ENCODE measurements at places on chromosomes 6 and 20.

GRCh38 chr6:138289739-138290138 lies 71.4 kb upstream of the PBOV1 start:
- DNase-seq = no peak

- no peak for DNase-seq
These were observed 20.0 kb downstream of the FAM209B start for GRCh38 chr20:56552911-56553629.

- DNase-seq = no peak
These were observed 93.1 kb downstream of the RNF182 start for GRCh38 chr6:14017626-14018475.

GRCh38 chr6:118649918-118650581 lies 1.3 kb downstream of the CEP85L start:
- no peak for DNase-seq

- no peak for DNase-seq
These were observed 23.8 kb upstream of the TNFAIP3 start for GRCh38 chr6:137843211-137843610.

DNA sequence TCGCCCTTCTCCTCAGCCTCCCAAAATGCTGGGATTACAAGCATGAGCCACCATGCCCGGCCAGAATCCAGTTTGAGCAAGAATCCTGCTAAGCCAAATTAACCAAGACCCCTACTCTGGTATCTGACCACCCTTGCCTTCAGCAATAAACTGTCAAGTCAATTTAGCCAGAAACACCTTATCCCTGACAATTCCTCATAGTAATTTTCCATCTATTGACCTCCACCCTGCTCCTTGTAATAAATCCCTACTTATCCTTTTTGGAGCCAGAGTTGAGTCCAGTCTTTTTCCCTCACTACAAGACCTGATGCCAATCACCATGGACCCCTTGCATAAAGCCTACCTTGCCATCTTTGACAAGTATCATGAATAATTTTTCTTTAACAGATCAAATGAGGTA lies 114.1 kb upstream of the GPR6 start:
- DNase-seq = no peak

DNA sequence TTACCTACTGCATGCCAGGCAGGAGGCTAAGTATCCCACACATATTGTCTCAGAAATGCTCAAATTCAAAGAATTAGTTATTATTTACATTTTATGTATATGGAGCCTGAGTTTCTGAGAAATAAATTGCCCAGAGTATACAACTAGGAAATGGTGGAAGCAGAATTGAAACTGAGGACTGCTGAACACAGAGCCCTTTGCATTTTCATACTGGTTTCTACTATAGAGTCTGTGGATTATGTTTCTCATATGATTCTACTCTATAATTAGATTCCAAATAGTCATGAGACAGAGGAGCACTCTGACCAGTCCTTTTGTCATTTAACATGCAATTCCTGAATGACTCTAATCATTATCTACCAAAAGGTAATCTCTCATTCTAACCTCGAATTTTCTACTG lies 254.3 kb downstream of the LMBRD1 start:
- no peak for DNase-seq

DNA sequence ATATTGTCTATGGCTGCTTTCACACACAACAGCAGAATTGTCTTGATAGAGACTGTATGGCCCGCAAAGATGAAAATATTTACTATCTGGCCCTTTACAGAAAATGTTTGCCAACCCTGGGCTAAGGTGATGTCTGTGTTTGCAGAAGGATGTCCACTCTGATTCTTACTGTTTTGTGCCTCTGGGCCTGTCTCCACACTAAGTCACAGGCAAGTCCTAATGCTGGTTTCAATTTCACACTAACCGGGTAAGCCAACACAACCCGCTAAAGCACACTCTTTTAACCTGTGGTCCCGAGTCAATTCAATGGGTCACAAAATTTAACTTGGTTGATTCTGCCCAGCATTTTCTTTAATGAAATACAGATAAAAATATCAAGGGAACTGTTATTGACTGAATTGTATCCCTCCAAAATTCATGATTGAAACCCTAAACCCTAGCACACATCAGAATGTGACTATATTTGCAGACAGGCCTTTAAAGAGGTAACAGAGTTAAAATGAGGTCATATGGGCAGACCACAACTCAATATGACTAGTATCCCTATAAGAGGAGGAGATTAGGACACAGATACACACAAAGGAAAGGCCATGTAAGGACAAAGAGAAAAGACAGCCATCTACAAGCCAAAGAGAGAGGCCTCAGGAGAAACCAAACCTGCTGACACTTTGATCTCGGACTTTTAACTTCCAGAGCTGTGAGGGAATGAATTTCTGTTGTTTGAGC lies 78.4 kb downstream of the FYN start:
- no peak for DNase-seq

DNA sequence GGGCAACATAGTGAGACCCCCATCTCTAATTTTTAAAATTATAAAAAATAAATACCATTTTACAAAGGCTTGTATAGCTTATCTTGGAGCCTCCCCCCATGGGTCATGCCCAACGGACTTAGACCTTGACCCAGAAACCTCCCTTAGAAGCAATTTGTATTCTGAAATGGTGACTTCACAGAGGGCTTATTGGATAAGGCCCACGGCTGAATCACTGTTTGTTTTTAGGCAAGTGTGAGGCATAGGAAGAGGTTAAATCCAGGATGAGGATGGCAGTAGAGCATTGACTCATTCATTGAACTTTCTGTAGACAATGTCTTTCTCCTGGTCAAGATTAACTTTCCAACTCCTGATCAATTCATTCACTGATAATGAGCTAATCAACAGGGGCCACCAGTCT lies 6.2 kb upstream of the SNAI1 start:
- no peak for DNase-seq

DNA sequence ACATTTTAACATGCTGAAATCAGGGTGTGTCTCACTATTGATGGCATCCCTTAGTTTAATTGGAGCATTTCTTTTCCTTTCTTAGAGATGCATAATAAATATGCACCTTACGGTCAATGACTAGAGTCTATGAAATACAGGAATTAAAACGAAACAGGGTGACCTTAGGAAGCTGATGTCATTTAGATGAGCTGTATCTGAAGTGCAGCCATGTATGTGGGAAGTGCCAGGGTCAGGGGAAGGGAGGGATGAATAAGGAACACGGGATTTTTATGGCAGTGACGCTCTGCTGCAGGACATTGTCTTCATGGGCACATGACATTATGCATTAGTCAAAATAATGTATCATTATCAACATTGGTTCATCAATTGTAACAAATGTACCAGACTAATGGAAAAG lies 84.0 kb downstream of the AGPAT4 start:
- no peak for DNase-seq

GRCh38 chr6:157527471-157527907 lies 146.5 kb downstream of the ZDHHC14 start:
- DNase-seq = no peak

DNA sequence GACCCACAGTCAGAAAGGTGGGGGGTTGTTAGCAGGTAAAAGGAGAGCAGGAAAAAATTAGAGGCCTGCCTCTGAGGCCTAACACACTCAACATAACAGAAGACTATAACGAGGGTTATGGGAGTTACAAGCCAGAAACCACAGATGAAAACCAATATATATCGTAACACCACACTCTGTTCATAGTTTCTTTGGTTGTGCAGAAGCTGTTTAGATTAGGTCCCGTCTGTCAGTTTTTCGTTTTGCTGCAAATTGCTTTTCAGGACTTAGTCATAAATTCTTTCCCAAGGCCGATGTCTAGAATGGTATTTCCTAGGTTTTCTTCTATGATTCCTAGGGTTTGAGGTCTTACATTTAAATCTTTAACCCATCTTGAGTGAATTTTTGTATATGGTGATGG lies 3.7 kb upstream of the MAP3K5 start:
- no peak for DNase-seq

- no peak for DNase-seq
These were observed 20.2 kb downstream of the COL11A2 start for GRCh38 chr6:33171880-33172687.

DNA sequence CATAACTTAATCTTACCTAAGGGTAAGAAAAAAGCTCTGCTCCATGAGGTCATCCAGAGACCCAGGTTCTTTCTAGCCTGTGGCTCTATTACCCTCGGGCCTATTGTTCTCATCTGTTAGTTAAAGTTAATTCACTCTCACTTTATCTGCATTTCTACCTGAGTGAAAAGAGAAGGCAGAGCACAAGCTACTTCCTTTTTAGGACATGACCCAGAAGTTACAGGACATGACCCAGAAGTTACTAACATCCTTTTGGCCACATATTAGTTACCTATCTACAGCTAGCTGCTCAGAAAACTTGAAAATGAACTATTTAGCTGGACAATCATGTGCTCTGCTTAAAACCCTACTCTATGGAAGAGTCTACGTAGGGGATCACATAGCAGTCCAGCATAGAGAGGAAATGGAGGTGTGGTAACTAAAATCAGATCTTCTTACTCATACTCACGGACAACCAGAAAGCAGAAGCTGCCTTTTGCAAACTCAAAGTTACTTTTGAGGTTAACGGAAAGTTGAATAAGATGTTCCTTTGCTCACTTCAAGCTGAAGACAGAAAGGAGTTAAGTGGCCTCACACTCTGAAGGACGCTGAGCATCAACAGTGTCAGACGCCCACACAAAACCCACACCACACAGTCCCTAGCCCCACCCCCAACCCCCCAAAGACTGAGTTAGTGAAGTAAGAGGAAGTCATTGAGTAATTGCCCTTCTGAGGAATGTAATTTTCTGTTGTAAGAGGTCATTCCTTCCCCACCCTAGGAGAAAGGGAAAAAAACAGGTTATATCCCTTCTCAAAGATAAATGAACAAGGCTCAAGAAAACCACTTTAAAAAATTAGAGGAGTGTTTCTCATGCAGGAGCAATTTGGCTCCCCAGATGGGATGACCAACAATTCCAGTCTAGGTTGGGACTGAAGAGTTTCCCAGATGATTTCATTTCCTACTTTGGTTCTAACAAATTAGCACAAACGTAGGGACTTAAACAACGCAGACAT lies 45.9 kb upstream of the TAB2 start:
- DNase-seq = peak; percentile 30

GRCh38 chr6:90720404-90720803 lies 133.5 kb upstream of the MAP3K7 start:
- no peak for DNase-seq

DNA sequence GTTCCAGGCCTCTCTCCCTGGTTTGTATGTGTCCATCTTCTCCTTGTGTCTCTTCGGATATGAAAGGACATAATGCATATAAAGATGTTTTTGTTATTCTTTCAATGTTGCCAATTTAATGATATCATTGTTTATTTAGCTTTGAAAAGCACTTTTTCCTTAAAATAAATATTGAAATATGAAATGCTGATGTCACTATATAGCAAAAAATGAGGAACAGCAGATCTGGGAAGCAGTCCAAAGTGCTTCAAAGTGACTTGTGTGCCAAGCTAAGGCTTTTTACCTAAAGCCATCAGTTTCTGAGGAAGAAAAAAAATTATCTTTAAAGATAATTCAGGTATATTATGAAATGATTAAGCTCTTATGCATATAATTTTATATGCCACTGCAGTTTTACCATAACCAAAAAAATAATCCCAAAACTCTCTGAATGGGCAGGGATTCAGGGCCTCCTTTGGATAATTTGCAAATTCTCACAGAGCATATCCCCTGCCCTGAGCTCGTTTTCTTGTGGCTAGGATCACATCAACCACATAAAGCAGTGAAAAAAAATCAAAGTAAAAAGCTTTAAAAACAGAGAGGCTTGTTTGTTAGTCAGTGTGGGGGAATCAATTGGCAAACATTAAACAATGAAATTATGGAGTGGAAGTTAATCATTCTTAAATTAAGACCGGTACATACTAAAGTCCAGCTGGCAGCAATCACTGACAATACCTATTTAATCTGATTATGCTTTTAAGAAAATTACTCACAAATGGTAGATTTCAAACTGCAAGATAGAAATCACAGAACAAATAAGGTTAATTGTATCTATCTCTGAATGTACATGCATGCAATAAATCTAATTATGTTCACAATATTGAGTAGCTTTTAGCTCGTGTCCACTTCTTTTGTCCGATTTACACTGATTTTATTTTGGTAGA lies 1027.9 kb upstream of the ADGRB3 start:
- DNase-seq = no peak

DNA sequence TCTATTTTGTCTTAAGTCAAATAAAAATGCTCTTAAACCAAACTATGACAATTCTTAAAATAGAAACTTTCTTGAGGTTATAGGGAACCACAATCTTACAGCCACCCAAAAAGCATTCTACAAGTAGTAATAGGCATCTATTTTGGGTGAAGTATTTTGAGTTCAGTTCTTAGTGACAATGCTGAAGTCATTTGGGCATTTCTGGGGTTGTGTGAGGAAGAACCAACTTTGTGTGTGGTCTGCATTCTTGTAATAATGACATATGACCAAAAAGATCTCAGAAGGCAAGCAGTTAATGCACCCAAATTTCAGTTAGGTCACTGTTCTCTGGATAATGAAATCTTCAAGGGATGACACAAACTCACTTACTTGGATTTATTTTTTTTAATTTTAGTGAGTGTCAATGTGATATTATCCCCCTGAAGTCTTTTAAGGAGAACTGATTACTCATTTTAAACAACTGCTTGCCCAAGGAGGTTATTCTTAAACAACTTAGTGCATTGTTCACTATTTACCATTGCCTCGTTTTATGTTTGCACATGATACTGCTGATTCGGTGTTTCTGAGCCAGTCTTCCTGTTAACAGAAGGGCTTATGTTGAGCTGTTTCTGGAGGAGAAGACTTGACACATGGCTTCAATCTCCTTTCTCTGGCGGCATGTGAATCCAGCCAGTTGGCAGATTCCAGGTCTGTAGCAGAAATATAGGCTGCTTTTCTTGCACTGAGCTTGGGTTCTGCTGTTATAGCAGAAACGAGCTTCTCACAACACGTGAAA lies 618.9 kb downstream of the BCKDHB start:
- no peak for DNase-seq

DNA sequence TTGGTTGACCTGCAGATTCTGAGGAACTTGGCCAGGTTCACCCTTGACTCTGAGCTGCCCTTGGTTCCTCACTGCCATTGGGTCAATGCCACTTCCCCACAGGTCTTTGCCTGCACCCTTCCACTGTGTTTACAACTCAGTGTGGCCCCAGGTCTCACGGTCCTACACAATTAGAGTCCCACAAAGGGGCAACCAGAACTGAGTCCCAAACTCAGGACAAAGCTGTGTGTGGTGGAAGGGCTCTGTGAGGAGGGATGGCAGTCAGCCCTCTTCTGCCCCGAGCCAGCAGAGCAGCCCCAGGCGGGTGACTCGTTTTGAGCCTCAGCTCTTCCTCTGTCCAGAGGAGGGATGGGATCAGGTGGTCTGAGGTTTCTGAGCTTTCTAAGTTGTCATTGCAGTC lies 69.5 kb downstream of the NPEPL1 start:
- no peak for DNase-seq

- DNase-seq = no peak
These were observed 560.7 kb upstream of the NOX3 start for GRCh38 chr6:156016186-156016976.

DNA sequence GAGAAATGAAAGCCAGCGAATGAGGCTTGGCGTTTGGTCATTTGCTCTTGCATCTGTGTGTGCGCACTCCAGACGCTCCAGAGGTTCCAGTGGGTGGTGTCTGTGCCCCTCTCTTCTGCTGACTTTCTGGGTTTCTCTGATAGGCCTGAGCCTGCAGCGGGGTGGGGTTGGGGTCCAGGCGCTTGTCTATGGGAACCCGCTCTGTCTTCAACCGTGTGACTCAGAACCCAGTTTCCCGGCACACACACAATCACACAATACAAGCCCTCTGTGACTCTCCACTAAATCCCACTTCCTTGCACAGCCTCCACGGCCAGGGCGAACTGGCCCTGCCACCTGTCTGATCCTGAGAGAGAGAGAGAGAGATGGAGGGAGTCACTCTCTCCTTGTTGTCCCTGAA lies 24.6 kb downstream of the RBM38 start:
- DNase-seq = no peak

- DNase-seq = no peak
These were observed 16.1 kb downstream of the TP53INP2 start for GRCh38 chr20:34720266-34720665.
